ENCODE measurements at places on chromosomes 3 and 15.

DNA sequence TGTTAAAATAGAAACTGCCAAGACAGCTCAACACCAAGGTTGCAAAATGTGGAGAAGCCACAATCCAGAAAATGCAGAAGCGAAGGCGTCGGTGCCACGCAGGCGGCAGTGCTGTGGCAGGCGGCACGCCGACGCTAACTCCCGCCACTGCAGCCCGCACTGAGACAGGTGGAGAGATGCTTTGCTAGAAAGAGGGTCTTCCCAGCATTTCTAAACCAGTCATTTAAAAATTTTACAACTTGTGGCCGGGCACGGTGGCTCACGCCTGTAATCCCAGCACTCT is 23.2 kb downstream of the CYFIP1 start:
- no peak for DNase-seq

DNA sequence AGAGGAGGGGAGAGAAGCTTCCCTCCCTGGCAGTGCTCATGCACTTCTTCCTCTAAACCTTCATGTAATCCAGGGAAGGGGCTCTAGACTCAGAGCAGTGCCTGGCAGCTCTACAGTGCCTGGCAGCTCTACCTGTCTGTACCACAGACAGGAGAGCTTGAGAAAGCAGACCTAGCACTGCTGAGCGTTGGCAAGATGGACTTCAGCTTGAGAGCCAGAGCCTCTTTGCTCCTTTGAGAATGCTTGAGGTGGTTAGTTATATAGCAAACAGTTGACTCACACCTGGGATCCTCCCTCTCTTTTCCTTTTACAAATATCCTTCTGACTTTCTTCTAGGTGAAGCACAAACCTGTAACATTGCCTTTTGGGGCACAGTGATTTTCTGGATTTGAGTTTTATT is 20.9 kb downstream of the FBXO22 start:
- DNase-seq = no peak

GRCh38 chr15:94064676-94065313 is 166.6 kb upstream of the MCTP2 start:
- no peak for DNase-seq

DNA sequence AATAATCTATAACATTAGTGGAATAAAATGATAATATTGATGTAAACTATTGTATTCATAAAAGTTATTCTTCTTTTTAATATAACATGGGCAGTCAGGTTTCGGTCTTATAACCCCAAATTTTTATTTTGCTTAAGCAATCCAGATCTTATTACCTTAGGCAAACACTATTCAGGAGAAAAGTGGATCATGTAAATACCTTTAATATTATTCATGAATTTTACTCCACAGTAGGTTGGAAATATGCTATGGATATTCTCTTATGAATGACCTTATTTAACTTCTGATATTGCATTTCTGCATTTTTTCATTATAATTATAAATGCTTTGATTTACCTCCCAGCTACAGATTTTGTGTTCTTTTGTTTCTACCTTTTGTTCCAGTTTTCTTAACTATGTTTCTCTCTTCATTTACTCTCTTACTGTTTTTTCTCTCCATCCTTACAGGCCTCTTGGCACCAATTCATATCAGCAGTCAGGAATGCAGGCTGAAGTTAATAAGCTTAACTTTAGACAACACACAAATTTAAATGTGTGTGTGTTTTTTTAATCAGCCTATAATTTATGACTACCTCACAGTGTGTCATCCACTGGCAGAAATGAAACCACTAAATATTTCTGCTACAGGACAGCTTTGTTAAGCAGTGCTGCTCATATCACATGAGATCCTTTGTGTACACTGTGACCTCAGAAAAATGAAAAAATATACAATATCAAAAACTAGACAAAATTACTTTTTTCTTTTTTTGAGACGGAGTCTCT is 111.0 kb downstream of the NSUN3 start:
- DNase-seq = no peak

DNA sequence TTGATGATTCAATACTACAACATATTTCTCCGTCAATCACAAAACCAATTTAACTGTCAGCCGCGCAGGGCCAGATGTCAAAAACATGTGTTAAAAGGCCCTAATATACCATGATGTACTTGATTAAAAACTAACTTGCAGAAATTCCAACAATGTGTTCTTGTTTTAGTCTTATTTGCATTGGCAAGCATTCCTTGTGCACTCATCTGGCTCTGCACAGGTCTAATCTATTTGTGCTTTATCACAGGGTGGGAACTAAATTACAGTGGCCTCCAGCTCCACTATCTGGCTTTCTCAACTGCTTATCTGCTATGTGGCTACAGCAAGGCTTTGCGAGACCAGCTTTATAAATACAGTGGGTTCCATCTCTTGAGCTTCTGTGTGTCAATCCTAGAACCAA is 455.5 kb downstream of the ERC2 start:
- DNase-seq = no peak

All from AG10803 (cell line).